ENCODE measurements at places on chromosomes 16 and 17.

DNA sequence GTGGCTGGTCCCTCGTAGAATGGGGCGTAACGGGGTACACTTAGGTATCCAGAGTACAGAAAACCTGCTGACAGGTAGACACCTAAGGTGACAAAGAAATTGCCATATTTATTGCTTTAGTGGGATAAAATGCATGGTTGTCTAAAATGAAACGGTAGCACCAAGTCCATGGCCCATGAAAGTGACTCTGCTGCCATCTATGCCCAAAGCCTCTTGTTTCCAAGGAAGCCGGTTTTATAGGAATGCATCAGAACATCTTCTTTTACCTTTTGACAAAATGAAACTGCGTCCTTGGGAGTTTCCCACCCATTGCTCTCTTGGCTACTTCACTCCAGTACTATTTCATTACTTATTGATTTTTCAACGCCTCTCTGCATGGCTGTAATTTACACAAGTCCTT, 151.3 kb upstream of the ZFHX3 start:
- DNase-seq, result no peak

DNA sequence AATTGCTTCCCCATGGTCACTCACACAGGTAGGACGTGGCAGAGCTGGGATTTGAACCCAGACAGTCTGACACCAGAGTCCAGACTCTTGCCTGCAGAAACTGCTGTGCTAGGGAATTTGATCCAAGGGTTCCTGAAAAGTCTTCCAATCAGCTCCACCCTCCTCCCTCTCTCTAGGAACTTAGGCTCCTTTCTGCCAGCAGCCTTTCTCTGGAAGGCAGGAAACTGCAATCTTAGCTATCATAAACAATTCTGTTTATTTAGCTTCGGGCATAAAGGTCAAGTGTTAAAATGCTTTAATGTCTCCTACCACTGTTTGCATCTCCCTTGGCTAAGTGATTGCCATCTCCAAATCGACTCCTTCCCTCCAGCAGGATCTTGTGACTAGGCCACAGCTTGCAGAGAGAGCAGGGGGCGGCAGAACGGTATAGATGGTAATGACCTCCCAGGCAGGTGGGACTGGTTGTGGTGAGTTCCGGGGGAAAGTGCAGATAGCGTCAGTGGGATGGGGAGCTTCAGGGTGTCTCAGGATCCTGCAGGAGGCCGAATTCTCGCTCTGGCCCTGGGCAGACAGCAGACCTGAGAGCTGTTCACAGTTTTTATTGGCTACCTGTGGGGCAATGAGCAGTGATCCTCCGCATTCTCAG, 882.4 kb upstream of the EEF2KMT start:
- DNase-seq, result no peak

- DNase-seq, result peak; percentile 11
These were observed 481 bp downstream of the CNTROB start for GRCh38 chr17:7932483-7932891.

GRCh38 chr16:57478396-57479204, 7.7 kb downstream of the DOK4 start:
- DNase-seq, result no peak

GRCh38 chr17:27265333-27265732, 28.6 kb upstream of the WSB1 start:
- no peak for DNase-seq

- DNase-seq, result no peak
These were observed 1.9 kb upstream of the SNAI3 start for GRCh38 chr16:88688013-88688778.

DNA sequence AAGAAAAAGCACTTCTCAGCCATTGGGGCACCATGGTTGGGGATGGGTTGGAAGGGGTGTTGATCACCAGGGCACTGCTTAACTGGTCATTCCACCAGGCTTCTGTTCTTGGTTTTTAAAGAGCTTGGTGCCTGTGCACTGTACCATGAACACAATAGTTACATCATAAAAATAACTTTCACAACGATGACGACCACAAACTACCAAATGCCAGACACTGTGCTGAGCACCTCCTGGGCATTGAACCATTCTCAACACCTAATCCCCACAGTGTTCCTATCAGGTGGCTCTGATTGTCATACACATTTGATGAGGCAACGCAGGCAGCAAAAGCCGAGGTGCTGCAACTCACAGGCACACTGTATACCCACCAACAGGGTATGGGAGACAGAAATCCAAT, 208.0 kb downstream of the FOXL1 start:
- DNase-seq, result no peak

GRCh38 chr17:70127221-70127873, 42.0 kb upstream of the KCNJ2 start:
- no peak for DNase-seq

DNA sequence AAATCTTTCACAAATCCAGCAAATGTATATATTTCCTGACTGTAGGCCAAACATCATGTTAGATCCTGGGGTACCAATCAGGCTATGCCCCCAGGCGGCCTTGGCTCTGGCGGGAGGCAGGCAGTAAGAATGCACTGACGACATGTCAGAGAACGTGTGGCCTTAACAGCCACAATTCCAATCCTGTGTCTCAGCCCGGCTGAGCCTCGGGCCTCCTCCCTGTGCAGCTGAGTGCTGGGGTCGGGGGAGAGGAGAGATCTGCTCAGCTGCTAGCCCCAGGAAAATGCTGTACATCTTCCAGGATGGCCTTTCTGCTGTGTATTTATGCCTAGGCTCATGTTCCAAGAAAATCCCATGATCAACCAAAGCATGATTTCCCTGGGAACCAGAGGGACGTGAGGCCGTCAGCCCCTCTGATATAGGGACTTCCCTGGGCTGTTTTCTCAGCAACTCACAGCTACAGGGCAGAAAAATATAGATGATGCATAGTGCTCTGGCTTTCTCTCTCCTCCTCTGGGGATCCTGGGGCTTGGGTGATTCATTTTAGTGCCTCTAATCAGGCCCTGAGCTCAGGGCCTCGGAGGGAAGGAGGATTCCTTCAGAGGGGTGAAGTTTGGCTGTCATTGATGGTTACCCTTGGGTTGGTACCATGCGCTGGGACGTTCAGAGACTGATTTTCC, 604.0 kb downstream of the HS3ST4 start:
- no peak for DNase-seq

- DNase-seq, result no peak
These were observed 5.2 kb upstream of the OR1F1 start for GRCh38 chr16:3182608-3183444.

All from central memory CD4-positive, alpha-beta T cell (primary cell).